ENCODE measurements at places on chromosomes 7 and 10.

DNA sequence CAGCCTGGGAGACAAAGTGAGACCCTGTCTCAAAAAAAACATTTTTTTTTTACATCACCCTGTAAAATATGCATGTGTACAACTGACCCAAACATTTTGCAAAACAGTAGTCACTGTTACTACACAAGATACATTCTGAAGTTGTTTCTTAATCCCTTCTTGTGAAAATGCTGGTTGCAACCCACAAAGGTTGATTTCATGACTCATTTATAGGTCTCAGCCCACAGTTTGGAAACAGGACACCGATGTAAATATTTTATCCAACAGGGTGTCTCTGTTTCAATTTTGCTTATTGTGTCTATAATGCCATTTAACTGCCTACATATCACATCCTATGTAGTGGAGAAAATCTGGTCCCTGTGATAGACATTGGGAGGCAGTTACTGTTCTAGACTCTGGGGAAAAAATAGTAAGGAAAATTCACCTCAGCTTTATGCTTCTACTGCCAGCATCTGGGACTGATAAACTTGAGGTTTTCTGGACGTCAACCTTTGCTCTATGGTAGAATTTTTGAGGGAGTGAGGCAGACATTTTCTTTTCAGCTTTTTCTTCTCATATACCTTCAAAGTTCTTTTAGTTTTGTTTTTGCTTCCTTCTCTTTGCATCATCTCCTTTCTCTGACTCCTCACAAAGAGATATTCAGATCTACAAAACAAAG is 1.6 kb upstream of the RAB19 start:
- no peak for DNase-seq

GRCh38 chr10:113247050-113247449 is 297.0 kb downstream of the TCF7L2 start:
- DNase-seq = no peak

- DNase-seq = no peak
Observed at GRCh38 chr7:155383756-155384491, 74.0 kb upstream of the EN2 start.

- DNase-seq = no peak
Observed at GRCh38 chr10:111724121-111724520, 459.4 kb downstream of the GPAM start.

DNA sequence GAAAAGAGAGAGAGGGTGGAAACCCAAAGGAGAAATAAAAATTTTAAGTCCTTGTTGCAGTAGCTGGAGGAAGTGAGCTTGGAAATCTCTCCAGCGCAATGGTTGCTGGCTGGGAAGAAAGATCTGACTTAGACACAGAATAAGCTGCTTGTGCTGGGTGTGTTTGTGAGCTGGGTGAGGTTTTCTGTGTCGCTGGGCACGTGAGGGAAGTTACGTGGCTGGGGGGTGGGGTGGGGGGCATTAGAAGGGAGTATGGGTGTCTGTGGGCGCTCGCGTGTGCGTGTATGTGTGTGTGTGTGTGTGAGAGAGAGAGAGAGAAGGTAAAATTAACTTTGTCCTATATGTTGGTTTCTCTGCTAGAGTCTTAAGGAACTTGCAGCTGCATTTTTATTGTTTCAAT is 11.6 kb downstream of the TCF7L2 start:
- no peak for DNase-seq

- DNase-seq = no peak
Observed at GRCh38 chr7:154442939-154443338, 390.7 kb downstream of the DPP6 start.

DNA sequence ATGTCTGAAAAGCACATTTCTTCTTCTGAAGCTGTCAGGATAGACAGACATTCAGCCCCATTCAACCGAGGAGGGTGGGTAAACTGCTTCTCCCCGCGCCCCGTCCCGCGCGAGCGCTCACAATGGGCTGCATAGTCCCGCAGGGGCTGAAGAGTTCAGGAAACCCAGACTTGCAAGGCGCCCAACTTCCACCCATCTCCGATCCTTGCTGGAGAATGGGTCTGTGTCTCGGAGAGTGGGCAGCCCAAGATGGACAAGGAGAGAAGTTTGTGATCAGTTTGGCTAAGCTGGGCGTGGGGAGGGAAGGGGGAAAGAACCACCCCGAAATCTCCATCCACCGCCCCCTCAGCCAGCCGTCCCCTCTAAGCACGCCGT is 686 bp downstream of the AASS start:
- no peak for DNase-seq
